ENCODE measurements at places on chromosomes 4 and X.

- DNase-seq = no peak
Observed at GRCh38 chrX:32455704-32456103, 755.6 kb downstream of the DMD start.

- peak; percentile 9 for DNase-seq
Observed at GRCh38 chr4:18020145-18020670, 1.3 kb downstream of the LCORL start.

GRCh38 chrX:119692191-119693039, 553 bp downstream of the SEPTIN6 start:
- peak; percentile 32 for DNase-seq

DNA sequence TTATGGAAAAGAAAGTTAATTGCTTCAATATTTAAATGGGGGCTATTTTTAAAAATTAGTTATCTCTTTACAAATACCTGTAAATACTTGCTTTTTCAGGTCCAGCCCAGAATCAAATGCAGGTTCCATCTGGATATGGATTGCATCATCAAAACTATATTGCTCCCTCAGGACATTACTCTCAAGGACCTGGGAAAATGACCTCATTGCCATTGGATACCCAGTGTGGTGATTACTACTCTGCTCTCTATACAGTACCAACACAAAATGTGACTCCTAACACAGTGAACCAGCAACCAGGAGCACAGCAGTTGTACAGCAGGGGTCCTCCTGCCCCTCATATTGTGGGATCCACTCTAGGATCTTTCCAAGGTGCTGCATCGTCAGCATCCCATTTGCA, 29.2 kb downstream of the SEC24B start:
- peak; percentile 58 for DNase-seq

DNA sequence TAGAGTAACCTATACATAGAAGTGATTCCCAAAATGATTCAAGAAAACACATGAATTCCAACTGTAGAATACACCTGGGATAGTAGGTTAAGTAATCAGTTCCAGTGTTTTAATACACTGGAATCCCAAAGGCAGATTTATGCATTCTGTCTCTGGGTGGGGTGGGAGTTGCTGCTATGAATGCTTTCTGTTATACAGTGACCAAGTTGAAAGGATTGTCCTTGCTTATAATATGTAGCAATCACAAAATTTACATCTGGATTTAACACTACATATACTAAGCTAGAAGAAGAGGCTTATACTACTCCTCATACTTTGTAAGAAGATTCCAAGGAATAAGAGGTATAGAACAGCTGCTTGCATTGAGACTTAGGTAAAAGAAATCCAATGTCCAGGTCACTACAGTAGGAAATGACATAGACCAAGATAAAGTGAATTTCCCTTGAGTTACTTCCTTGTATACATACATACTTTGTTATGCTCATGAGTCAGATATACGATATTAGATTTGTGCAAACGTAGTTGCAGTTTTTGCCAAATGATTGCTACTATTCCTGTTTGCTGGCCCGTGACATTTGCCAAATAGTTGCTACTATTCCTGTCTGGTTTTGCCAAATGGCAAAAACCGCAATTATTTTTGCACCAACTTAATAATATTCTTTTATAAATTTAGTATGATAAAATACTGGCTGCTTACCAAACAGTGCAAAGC, 210.5 kb upstream of the DIAPH2 start:
- DNase-seq = no peak

- DNase-seq = no peak
Observed at GRCh38 chrX:74178536-74178935, 125.4 kb upstream of the ZCCHC13 start.

DNA sequence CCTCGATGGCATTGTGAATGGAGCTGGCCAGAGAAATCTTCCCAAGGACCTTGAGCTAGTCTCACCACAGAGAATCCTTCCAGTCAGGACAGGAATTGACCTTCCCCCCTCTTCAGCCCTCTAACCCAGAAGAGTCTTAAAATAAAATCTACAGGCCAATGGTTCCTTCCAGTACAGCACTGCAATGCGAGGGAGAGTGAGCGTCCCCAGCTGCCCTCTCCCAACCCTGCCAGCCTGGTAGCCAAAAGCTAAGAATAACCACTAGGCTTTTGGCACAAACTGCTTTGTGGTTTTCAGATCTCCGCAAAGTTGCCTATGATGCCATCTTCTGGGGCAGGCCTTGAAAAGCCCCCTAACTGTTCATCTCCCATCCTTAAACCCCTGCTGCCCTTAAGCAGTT, 175.1 kb downstream of the AR start:
- no peak for DNase-seq

DNA sequence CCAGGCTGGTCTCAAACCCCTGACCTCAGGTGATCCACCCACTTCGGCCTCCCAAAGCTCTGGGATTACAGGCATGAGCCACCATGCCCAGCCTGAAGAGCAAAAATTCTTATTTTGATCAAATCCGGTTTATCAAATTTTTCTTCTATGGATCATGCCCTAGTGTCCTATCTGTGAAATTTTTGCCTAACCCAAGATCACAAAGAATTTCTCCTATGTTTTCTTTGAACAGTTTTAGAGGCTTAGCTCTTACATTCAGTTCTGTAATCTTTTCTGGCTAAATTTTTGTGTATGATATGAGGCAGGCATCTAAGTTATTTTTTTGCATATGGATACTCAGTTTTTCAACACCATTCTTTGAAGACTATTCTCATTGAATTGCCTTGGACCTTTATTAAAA, 27.4 kb downstream of the EDNRA start:
- no peak for DNase-seq

DNA sequence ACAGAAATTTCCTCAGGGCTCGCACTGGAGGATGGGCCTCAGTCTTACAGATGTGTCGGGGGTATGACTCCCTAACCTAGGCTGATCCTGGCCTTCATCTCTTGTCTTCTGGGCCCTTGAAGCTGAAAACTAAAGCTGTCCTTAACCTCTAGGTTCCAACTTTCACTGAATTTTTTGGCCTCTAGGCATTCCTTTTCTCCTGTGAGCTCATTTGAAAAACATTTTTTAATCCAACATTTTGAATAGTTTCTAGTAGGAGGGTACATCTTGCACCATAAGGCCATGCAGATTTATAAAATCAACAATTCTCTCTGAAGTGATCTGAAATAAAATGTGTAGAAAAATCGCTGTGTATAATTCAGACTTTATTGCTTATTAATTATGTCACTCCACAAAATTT, 19.7 kb downstream of the RWDD4 start:
- DNase-seq = no peak

GRCh38 chr4:83582289-83582785, 46.4 kb downstream of the GPAT3 start:
- DNase-seq = peak; percentile 52

DNA sequence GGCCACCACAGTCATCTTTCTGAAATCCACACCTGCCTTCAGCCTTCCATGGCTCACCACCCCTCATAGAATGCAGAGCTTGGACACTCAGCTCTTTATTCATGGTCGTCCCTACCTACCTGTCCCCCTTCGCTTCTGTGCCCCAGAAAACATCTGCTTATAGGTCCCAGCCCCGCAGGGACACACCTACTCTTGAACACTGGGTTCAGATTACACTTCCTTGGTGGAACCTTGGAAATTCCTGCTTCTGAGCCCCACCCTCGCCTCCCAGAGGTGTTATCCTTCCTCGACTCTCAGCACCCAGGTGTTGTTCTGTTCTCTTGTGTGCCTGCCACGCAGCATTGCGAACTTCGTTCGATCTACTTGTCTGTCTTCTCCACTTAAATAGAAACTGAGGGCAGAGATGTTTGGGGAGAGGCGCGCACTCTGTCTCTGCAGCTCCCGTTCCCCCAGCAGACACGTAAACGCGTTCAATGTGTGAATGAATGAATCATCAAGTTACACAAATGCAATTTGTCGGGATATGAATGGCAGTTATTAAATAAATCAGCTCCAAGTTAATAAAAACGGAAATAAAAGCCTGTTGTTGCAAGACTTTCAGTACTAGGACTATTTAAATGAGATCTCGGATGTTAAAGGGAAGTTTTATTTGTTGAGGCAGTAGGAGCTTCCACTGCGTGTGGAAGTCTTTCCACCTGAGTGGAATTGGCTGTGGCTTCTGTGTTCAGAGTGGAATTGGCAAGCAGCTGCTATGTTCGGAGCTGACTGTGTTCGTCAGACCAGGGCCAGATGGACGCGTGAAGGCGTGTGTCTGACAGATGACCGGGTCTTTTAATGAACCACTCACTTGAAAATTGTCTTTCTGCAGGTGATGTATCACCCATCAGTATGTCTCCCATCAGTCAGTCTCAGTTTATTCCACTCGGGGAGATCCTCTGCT, 95.6 kb downstream of the STOX2 start:
- DNase-seq = no peak

DNA sequence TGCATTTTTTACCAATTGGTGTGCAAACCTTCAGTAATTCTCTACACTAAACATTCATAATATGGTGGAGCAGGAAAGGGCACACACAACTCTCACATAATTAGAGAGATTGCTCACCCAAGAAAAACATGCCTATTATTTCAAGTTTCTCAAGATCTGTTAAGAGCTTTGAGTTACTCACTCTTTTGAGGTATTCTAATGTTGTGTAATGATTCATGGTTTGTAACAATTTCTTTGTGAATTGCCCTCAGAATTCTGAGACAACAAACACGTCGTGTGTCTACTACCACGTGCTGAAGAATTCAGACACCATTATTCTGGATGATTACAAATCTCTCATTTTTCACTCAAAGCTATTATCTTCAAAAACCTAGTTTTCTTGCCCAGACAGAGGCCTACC, 82.8 kb downstream of the PDGFC start:
- peak; percentile 90 for DNase-seq

GRCh38 chr4:64417974-64418373, 8.7 kb upstream of the TECRL start:
- DNase-seq = no peak

DNA sequence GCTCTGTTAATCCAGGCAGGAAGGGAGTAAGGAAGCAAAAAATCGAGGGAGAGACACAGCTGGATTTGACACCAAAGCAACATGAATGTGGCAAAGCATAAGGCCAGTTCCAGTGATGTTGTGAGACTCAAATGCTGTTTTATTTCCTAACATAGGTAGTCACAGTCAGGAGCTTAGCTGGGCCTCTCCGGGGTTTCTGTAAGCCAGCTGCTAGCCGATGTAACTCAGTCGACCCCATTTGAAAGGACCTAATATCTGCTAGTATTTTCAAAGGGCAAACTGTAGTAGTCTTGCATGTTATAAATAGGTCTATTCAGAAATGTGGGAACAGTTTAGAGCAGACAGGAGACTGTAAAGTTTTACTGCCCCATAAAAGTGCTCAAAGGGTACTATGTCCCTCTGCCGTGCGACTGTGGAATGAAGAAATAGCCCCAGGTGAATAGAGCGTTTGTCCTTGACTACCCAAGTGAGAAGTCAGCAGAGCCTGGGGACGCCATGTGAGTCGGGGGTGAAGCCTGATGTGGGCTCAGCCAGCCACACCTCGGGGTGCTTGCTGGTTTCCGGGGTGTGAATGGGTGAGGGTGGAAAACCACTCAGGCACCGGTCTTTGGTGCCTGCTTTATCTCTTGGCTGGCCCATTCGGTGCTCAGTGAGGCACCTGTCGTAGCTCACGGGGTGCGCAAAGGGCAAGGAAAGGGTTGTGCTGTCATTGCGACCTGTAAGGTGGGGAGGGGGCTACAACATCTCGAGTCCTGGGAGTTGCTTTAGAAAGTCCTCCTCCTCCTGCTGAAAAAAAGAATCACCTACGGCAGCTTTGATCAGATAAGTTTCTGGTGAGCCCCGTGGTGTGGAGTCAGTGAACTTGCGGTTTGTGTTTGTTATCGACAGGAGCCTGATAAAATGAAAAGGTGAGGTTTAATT, 745 bp downstream of the TRIM2 start:
- DNase-seq = no peak

GRCh38 chr4:152784490-152785350, 5.0 kb downstream of the ARFIP1 start:
- DNase-seq = peak; percentile 79

- no peak for DNase-seq
Observed at GRCh38 chr4:184335520-184335919, 117.8 kb upstream of the ENPP6 start.

DNA sequence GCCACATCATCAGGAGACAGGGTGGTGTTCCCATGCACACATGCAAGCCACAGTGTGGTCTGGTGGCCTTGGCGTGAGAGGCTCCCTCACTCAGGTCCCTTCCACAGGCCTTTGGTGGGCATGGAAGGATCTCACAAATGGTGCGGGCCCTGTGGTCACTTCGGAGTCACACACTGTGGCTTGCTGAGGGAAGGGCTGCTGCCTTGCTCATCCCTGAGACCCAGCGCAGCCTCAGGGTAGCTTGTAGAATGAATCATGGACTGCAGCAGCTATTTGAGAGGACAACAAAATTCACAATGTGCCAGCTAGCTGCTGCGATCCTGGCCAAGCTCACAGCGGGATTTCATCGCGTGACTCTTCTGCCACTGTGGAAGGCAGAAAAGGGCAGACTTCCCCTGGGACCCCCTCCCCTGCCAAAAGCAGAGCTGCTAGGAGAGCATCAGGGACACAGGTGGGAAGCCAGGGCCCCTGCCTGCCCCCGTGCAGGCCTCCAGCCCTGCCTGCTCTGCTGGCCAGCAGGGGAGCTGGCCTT, 106.4 kb downstream of the ABLIM2 start:
- DNase-seq = no peak

DNA sequence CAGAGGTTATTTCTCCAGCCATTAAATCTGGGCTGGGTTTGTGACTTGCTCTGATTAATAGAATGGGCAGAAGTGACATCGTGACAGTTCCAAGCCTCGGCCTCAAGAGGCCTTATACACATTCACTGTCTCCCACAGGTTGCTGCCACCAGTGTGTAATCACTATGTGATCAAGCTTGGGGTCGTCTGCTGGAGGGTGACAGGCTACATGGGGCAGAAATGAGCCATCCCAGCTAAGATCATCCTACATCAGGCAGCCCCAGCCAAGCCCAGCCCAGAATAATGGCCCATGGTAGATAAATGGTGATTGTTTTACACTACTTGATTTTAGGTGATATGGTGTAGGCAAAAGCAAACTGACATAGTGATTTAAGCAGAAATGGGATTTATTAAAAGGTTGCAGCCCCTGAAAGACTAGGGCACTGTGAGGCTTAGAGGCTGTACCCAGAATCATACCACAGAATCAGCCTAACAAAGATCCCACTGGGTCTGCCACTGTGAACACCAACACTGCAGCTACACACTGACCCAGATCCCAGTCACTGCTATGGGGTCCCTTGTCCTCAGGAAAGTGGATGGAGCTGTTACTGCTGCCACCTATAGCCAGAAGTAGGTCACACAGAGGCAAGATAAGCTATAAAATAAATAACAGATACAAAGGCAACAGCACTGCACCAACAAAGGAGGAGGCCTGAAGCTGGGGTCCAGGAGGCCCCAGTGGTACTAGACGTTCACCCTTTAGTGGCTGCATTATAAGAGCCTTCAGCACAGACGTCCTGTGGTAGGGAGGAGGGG, 159.6 kb upstream of the RBPJ start:
- peak; percentile 48 for DNase-seq

Data from LHCN-M2 (cell line).